Fibroblast of skin of right biceps (primary cell): ENCODE measurements at places on chromosomes 12 and 14.

- DNase-seq: no peak
These were observed 22.6 kb downstream of the DYNC1H1 start for GRCh38 chr14:101986953-101987352.

DNA sequence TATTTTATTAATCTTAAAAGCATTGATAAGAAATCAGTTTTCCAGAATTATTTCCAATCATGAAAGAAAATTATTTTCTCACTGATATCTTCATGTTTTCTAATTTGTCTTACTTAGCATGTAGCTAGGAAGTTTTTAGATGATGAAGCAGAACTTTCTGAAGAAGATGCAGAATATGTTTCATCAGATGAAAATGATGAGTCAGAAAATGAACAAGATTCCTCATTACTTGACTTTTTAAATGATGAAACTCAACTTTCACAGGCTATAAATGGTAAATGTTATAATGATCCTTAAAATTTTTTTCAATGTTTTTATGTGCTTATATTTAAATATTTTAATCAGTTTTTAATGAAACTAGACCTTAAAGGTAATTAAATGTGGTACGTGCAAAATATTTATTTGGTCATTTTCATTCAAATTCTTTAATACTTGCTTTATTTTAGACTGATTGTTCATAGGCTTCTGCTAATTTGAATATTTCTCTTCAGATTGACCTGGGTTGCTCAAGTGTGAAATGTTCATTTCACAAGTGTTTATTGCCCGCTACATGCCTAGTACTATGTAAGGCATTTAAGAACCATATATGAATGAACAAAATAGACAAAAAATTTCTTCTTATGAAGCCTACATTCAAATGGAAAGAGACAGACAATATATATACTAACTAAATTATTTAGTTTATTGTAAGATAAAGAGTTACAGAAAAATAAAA, 49.5 kb downstream of the FANCM start:
- peak; percentile 54 for DNase-seq

- DNase-seq: peak; percentile 4
These were observed at the start of gene ASCL1 for GRCh38 chr12:102957339-102958050. TSS of gene ASCL1 (plus strand) at chr12:102957674. CDS start at chr12:102958245, 571 bp downstream.

DNA sequence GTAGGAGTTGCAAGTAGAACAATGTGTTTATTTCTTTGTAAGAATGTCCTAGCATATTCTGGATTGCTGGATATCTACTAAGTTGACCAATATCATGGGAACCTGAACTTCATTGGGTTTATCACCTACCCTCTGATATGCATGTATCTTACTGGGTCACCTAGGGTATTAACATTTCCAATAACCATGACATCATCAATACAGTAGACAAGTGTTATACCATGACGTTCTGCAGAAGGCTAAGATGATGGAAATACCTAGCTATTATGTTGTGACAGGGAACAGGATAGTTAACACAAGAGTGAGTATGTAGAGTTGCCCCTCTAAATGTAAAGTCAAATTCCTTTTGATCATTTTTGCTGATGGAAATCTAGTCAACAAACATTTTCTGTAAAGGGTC, 26.0 kb downstream of the GPR65 start:
- DNase-seq: no peak

DNA sequence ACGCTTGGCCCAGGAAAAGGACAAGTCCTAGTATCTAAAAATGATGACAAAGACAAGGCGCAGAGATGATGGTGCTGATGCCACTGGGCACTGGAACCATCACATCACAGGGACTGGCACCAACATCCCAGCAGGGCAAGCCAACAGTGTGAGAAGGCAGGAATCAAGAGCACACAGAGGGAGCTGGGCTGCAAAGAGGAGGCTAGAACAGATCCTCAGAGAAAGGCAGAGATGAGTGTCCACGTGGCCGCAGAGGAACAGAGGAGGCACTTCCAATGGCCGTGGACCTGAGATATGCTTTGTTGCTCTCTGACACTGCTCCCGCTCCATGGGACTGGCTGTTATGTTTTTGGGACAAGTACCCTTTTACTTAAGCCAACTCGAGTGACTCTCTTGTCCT, 17.9 kb downstream of the FOXN3 start:
- DNase-seq: no peak

DNA sequence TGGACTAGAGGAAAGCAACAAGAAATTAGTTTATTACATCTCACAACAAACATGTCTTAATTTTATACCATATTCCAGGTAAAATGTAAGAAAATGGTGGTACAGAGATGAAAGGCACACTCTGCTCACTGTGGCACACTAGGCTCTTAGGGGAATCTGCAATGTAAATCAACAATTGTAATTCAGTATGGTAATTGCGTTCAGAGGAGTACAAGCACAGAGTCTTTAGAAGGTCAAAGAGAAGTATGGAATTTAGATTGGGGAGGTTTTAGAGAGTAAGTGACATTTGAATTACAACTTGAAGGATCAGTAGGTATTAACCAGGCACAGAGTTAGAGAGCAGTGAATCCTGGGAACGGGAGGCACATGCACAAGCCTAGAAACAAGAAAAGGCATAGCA, 694.0 kb upstream of the USP15 start:
- DNase-seq: no peak

GRCh38 chr12:76153616-76154015, 69.1 kb upstream of the NAP1L1 start:
- no peak for DNase-seq

DNA sequence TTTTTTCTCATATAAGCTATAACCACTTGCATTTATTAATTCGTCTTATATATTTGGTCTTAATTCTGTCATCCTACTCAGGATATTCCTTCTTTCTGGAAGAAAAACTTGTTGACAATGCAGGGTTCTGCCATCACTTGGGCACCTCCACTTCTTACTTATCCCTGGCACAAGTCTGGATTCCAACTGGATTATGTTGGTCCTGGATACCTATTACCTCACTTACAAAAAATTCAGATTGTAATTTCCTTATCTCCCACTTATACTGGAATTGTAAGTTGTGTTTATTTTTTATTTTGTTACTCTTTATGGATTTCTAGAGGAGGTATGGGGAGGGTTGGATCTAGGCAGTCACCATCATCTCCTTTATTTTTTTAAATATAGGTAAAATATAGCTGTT, 36.7 kb downstream of the LRRIQ1 start:
- DNase-seq: no peak

- DNase-seq: peak; percentile 62
These were observed 8.7 kb upstream of the SPATS2 start for GRCh38 chr12:49358483-49359141.

DNA sequence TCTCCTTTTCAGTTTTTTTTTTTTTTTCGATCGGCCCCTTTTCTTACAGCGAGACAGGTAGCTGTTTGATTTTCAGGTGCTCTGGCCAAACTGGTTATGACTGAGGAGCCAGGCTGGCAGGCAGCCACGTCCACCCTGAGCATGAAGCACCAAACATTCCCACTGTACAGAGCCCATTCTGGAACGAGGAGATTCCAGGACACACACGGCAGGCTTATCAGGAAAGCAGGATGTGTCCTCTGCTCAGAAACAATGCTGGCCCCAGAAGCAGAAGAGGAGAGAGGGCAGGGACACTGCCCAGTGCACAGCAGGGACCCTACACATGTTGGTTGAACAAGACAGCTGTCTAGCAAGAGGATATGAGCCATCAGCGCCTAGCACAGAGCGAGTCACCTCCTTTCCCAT, 3.7 kb upstream of the KRT2 start:
- DNase-seq: no peak

DNA sequence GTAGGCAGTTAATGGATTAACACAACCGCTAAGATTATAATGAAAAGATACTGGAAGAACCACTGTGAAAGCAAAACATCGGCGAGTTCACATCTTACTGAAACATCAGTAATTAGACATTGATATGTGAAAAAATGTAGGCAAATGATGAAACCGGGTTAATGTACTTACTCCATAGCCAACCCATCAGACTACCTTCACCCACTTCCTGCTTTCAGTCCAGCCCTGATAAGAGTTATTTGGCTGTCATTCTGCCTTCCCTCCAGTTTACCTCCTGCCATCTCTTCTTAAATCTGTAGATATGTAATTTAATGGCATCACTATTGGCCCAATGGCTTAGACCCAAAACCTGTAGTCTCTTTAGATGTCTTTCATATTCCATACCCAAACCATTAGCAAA, 46.0 kb upstream of the LGR5 start:
- DNase-seq: no peak

GRCh38 chr14:102188187-102188586, 48.5 kb downstream of the WDR20 start:
- DNase-seq: no peak

GRCh38 chr12:105906561-105906960, 232.2 kb downstream of the NUAK1 start:
- DNase-seq: no peak

DNA sequence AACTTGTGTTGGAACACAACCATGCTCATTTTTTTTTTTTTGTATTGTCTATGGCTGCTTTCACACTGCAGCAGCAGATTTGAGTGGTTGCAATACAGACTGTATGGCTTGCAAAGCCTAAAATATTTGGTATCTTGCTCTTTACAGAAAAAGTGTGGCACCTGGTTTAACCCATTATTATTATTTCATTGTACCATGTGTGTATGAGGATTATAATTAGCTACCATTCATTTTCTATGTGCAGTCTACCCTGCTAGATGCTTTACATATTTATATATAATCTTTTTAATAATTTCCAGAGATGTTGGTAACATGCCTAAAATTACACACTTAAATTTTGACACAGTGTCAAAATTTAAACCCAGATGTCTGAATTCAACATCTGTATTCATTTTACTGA, 37.7 kb downstream of the SPATS2 start:
- DNase-seq: no peak

DNA sequence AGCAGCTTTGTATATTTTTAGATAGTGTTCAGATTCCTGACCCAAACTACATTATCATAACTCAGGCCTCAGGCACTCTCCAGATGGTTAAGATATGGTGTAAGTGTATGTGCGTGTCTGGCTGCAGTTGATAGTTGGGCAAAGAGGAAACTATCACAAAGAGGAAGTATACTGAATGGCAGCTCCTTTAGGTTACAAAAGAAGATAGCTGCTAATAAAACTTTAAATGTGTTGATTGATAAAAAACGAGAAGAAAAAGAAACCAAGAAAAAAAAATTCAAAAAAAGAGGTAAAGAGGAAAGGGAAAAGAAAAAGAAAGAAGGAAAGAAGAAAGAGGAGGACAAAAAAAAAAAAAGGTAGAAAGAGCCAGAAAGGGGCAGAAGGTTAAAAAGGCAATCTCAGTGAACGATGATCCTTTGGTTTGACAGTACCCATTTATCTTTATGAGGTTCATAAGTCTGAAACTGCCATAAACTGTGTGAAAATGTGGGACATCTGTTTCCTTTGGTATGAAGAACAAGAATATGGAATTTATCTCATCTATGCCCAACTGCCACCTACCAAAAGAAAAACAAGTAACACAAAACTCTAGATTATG, 42.2 kb downstream of the TAOK3 start:
- DNase-seq: peak; percentile 47

- peak; percentile 50 for DNase-seq
These were observed 70.2 kb upstream of the GPHB5 start for GRCh38 chr14:63388766-63389431.

DNA sequence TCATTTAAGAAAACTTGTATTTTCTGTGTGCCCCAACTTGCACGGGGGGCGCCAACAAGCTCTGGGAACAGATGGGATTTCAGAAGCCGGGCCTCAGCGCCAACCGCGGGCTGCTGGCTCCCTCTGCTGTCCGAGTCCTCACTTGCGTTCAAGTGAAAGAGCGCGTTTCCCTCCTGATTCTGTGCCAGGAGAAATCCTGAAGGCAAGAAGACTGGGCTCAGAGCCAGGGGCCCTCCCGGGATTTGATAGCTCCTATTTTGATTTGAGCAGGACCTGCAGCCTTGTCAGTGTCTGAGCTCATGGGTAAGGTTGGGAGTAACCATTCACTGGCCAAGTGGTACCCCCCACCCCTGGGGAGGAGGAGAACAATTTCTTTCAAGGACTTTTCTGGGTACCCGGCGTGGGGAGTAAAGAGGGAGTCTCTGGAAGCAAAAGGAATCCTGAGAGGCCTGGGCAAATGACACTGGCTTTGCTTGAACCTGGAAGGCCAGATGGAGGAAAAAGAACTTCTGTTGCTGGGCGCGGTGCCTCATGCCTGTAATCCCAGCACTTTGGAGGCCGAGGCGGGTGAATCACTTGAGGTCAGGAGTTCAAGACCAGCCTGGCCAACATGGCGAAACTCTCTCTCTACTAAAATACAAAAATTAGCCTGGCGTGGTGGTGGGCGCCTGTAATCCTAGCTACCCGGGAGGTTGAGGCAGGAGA, 179.0 kb upstream of the RGS6 start:
- peak; percentile 93 for DNase-seq

GRCh38 chr14:64812412-64812811, 67.3 kb downstream of the SPTB start:
- DNase-seq: no peak

GRCh38 chr12:86174188-86174587, 82.0 kb downstream of the MGAT4C start:
- DNase-seq: no peak

GRCh38 chr12:131357185-131357747, 353.6 kb upstream of the SFSWAP start:
- DNase-seq: no peak

DNA sequence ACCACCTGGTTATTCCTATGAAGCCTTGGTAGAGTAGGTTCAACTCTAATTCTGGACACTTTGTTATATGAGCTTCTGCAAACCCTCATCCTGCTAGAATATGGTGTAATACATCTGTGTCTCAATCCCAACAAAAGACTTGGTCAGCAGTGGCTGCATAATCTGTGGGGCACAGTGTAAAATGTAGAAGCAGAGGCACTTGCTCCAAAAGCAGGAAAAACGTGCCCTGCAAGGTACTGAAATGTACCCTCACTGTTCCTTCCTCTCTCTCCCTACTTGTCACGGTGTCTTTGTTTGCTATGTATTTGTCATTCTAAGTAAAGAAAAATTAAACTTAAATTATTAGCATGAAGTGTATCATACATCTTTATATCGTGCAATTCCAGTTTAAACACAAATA, 267.9 kb downstream of the BCL11B start:
- DNase-seq: no peak

- no peak for DNase-seq
These were observed 590.2 kb downstream of the VRK1 start for GRCh38 chr14:97387252-97387874.

GRCh38 chr12:2494486-2495192, 300.1 kb upstream of the FKBP4 start:
- DNase-seq: peak; percentile 12

- DNase-seq: peak; percentile 63
These were observed 2.6 kb upstream of the TAMALIN start for GRCh38 chr12:52004042-52004648.
